ENCODE measurements at places on chromosomes 2 and 18.

- DNase-seq: no peak
Observed at GRCh38 chr2:134564549-134564948, 154.3 kb downstream of the TMEM163 start.

GRCh38 chr2:59691518-59692190, 861.8 kb downstream of the BCL11A start:
- DNase-seq: no peak

DNA sequence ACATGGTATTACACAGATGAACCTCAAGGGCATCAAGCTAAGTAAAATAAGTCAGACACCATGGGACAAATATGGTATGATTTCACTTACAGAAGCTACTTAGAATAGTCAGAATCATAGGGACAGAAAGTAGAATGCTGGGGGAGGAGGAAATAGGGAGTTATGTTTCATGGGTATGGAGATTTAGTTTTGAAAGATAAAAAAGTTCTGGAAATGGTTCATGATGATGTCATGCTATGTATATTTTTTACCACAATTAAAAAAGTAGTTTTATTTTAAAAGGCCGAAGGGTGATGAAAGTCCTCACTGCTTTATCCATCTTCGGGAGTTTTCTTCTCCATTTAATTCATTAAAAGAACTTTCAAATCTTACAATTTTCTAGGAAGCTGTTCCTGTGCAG, 181.9 kb downstream of the CALCRL start:
- DNase-seq: no peak

DNA sequence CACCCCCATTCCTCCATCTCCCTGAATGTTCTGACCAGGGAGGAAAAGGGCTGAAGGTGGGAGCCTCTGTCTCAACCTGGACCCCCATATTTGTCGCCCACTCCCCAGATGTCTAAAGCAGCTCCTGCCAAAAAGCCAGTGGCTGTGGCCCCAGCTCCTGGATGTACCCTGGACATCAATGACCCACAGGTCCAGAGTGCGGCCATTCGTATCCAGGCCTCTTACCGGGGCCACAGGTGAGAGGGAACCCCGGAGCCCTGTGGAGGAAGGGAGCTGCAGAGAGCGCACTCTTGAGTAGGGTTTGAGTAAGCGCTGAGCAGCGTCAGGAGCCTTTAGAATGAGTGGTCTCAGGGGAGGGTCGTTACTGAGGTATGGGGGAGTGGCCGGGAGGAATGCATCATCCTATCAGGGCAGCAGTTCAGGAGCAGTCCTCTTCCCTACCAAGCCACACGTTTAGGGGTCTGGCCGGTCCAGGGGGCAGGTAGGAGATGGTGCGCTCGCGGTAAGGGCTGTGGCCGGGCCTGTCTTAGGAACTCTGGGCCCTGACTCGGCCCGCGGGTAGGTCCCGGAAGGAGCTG, 2.4 kb upstream of the GMPPA start:
- no peak for DNase-seq

DNA sequence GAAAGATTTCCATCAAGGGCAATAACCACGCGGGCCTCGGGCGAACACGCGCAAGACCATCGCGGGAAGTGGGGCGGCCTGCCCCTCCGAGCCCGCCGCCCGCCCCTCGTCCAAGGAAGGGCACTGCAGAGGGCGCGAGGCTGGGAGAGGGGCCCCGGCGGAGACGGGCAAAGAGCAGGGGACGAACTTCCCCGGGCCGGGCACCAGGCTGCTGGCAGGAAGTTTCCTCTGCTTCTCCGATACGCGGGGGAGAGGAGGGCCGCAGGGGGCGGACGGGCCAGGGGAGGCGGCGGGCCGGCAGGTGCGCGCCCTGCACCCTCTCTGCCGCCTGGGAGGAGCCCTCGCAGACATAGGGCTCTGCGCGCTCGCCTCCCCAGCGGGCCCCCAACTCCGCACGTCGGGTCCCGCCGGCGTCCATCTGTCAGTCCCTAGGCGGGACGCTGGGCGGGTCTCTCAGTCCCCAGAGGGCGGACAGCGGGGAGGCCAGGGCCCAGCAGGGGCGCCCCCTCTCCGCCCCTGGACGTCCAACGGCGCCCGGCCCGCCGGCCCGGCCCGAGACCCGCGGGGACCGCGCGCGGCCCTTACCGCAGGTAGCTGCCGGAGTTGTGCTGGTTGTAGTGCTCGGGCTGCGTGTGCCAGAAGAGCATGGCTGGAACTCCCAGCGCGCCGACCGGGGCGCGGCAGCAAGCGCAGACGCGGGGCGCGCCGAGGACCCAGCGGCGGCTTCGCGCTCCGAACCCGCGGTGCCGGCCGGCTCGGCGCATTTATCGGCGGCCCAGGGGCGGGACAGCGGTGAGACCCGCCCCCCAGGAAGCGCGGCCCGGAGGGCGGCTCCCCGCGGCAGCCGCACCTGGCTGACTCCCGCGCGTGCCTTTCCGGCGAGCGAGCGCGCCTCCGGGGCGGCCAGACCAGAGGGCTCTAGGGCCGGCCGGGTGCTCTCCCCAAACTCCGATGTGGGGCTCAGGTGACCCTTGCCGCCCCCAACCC, at the start of gene TFCP2L1:
Gene TFCP2L1 (minus strand): TSS at position 740 of the 987 bp plus-strand sequence. CDS start 93 bp downstream, at position 647.
- DNase-seq: peak; percentile 39

GRCh38 chr18:7304061-7304370, 73.1 kb downstream of the LRRC30 start:
- DNase-seq: no peak

GRCh38 chr2:213251618-213252017, 32.6 kb upstream of the SPAG16 start:
- peak; percentile 30 for DNase-seq

DNA sequence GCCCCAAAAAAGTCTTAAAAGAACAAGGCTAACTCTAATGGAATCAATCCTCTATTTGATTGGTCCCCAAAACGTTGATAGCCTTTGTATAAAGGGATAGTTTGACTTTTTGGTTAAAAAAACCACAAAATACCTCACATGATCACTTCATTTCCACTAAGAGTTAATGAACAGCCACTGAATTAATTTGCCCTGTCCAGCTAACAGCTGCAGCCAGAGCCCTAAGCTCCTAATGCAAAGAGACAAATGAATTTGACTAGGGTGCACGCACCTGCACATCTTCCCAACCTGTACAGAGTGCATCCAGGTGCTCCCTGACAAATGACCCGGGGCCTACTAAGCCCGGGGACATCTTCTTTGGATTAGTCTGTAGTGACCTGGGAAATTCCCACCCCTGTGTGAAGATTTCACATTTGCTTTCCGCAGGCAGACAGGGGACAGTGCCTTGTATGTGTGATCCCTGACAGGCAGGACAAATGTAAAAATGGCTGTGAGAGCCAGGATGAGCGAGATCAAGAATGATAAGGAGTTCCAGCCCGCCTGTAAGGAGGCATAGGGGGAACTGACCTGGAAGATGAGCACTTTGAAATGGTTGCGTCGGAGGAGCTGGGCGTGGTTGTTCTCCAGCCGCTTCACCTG, 893 bp downstream of the CAVIN2 start:
- DNase-seq: no peak

DNA sequence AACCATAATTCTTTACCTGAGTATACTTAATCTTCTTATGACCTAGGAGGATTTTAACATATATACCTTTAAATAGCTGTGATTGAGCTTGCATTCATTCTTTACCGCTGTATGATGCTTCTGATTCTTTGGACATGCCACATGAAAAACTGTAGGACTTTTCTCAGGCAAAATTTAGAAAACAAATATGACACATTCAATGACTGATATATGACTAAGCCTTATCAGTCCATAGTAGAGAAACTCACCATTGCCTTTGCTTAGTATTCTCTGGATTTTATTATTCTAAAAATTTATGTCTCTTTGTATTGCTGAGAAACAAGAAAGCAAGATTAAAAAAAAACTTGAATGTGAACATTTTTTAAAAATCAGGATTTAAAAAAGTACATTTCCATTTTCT, 3.7 kb downstream of the FAM171B start:
- no peak for DNase-seq

DNA sequence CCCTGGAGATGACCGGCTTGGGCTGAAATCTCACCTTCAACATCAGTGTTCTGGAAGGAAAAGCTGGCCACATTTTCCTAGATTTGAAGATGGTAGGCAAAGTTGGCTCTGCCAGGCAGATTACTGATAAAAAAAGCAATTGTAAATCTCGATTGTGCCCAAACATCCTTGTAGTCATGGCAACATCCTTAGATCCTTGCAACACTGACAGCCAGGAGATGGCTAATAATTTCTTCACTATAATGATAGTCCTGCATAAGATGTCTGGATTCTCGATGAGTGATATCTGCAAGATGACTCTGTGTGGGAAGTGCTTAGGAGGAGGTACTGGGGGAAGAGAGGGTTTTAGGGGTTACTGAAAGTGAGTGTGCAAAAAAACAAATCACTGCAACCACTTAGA, 149.1 kb downstream of the FSHR start:
- DNase-seq: no peak

GRCh38 chr2:116586328-116586689, 1228.2 kb upstream of the DDX18 start:
- DNase-seq: no peak

DNA sequence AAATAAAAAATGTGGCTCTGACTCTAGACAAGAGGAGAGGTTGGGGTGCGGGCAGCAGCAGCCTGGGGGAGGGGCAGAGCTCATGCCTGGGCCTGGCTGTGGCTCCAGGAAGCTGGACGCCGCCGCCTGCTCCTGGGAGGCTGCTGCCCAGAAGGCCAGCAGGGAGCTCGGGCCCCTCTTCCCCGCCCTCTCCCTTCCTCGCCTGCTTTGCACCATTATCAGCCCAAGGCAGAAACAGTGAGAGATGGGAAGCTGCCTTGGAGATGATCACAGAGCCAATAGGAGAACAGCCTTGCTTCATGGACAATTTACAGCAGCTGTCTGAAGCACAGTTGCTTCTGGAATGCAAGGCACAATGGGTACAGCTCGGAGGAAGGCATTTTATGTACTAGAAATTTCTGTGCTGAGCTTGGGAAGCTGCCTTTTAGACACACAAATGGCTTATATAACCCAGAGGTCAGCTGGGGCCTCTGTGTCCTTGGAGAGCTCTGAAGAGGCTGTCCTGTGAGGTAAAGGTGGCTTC, 55.3 kb upstream of the AFF3 start:
- no peak for DNase-seq

DNA sequence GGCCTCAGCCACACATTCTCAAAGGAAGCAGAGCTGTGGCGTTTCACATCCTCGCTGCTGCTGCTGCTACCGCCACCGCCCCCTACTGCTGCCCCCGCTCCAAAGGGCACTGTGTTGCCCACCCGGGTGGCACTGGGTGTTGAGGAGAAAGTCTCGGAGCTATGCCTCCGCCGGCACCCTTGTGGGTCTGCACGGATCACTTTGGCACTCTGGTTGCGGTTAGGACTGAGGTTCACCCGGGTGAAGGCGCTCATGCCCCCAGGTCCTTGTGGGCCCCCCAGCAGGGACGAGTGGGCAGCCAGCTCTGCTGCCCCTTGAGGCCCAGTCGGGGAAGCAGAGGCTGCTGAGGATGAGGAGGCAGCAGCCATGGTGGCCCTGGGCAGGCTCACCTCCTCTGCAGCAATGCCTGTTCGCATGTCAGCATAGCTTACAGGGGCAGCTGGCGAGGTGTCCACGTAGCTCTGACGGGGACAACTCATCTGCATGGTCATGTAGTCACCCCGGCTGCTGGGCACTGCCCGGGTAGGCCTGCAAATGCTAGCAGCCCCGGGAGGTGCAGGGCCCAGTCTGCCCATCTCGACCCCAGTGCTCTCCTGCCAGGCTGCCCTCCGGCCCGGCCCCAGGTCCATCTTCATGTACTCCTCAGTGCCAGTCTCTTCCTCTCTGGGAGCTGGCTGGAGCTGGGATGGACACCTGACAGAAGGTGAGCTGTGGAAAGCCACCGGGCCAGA, 4.2 kb downstream of the IRS1 start:
- DNase-seq: no peak

- DNase-seq: no peak
Observed at GRCh38 chr2:235500761-235501672, 7.2 kb downstream of the AGAP1 start.

- no peak for DNase-seq
Observed at GRCh38 chr2:230935130-230935430, 10.0 kb upstream of the GPR55 start.

DNA sequence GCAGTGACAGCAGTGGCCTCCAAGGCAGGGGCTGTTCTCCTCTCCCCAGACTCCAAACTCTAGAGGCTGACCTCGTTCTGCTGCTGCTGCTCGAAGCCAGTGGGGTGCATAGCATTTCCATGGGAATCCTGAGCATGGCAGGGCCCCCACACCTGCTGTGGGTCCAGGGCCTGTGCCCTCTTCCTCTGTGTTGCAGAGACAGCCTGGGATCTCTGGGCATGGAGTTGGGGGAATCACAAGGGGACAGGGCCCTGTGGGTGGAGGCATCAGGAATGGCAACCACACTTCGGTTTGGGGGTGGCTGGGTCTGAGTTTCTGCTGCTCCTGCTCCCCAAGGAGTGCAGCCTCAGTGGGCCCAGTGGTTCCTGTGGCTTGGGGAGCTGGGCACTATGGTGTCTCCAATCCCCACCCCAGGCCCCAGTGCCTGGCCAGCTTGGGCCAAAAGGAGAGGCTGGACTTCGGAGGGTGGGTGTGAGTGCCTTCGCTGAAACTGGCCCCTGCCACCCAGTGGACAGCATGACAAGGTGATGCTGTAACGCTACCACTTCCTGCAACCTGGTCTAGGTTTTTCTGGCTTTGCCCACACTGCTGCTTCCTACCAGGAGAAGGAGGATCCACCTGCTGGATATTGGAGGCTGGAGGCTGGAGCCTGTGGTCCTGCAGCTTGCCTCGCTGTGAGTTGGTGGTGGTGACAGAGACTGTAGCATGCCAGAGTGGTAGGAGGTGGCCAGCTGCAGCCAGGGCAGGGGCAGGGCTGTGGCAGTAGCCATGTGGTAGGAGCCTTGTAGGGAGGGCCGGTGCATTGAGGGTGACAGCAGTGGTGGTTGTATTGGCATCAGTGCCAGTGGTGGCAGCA, 56.6 kb downstream of the SOWAHC start:
- no peak for DNase-seq

GRCh38 chr2:16281451-16282335, 341.3 kb downstream of the MYCN start:
- DNase-seq: peak; percentile 13

DNA sequence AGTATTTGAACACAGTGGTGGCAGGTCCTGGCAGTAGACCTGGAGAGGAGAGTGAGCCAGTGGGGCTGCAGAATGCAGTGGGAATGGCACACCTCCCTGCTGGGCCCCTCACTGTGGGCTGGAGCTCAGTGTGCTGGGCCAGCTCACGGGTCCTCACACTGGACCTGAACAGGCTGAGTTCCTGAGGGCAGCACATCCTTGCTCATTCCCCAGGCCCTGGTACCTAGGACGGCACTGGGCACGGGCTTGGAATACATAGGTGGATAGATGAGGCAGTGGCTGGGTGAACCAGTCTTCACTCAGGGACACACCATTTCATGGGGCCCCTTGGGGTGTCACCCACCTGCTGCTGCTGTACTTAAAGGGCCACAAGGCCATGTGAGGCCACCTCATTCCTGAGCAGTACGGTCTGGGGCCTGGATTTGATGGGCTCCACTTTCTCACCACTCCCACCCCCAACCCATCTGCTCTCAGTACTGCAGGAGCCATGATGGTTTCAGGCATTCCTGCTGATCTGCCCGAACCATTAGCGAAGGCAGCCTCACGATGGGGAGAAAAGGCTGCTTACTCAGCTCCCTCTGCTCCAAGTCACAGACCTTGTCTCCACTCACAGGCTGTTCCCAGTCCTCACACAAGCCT, 4.2 kb downstream of the TMEM177 start:
- no peak for DNase-seq

GRCh38 chr2:133705287-133705686, 137.0 kb upstream of the NCKAP5 start:
- DNase-seq: no peak
